ENCODE measurements at places on chromosomes 1 and 21.

- no peak for DNase-seq
Observed at GRCh38 chr1:64511044-64511443, 41.1 kb downstream of the CACHD1 start.

- no peak for DNase-seq
Observed at GRCh38 chr1:22255341-22256212, 112.7 kb upstream of the WNT4 start.

GRCh38 chr1:244049162-244050013 lies 1.7 kb upstream of the ZBTB18 start:
- peak; percentile 75 for DNase-seq

- DNase-seq, result no peak
Observed at GRCh38 chr1:18637511-18637960, 6.9 kb downstream of the PAX7 start.

DNA sequence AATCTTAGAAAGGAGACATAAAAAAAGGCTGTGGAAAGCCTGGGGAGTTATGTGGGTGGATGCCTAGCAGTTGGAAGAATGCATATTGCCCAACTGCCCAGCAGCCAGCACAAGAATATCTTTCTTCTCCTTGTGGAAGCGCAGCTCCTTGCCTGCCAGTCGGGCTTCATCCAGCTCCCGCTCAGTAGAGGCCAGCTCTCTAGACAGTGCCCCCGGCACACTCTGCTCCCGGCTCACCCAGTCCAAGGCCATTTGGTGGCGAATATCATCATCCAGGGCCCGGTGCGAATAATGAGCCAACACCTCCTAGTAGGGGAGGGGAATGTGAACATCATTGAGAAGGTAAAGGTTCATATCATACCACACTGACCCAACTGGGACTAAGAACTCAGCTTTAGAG lies 9.0 kb upstream of the RBM8A start:
- no peak for DNase-seq

Measured in BE2C (cell line).